Sigmoid colon (tissue), 7 donors: ENCODE measurements at places on chromosomes 7 and 10. TPM values are rescaled to one million over a fixed set of nuclear protein-coding genes. Genes with fewer than 3 reads are reported as not detected.

The HOXA2 gene
- total RNA-seq, result 4.3 TPM

The MUC12 gene
- 8.6 TPM for total RNA-seq

The CTNNA3 gene
- total RNA-seq, result 4.4 TPM

The HYAL4 gene
- not detected for total RNA-seq

The AGAP9 gene
- total RNA-seq, result 4.2 TPM

The SFTPA1 gene
- total RNA-seq, result not detected

The VWC2 gene
- total RNA-seq, result under 0.01 TPM

The SORCS3 gene
- 0.28 TPM for total RNA-seq

The TBX20 gene
- not detected for total RNA-seq

The SPDYE16 gene
- not detected for total RNA-seq

The NACAD gene
- total RNA-seq, result 8.9 TPM

The HEPACAM2 gene
- not detected for total RNA-seq

The SPDYE11 gene
- not detected for total RNA-seq

The TRPV5 gene
- total RNA-seq, result not detected

The RAMP3 gene
- total RNA-seq, result 57.8 TPM

The MAT1A gene
- not detected for total RNA-seq

The PNLIP gene
- total RNA-seq, result not detected

The TMEM273 gene
- 17.8 TPM for total RNA-seq

The KMT2C gene
- total RNA-seq, result 55.8 TPM
